Hair follicular keratinocyte (primary cell): ENCODE measurements at places on chromosomes 1 and 21. TPM values are rescaled to one million over a fixed set of nuclear protein-coding genes. Genes with fewer than 3 reads are reported as not detected.

Gene LEFTY1
- total RNA-seq: not detected in 2 replicates

Gene B3GALT5
- not detected in 2 replicates for total RNA-seq

Gene ARHGAP29
- 51.3 and 66.0 TPM in 2 replicates for total RNA-seq

Gene MYOC
- total RNA-seq: not detected in 2 replicates

Gene FOXO6
- not detected in 2 replicates for total RNA-seq

Gene TSTD1
- total RNA-seq: 123 and 299 TPM in 2 replicates

Gene CR1
- total RNA-seq: not detected in 2 replicates

Gene A3GALT2
- total RNA-seq: not detected in 2 replicates

Gene OR2M3
- not detected in 2 replicates for total RNA-seq

Gene TMEM52
- 0.65 and 0.70 TPM in 2 replicates for total RNA-seq

Gene IGSF21
- total RNA-seq: not detected in 2 replicates

Gene SDCCAG8
- 24.6 and 53.1 TPM in 2 replicates for total RNA-seq

Gene SPRR3
- total RNA-seq: 0.61 and 0.70 TPM in 2 replicates

Gene AVPR1B
- total RNA-seq: not detected in 2 replicates
